CD8-positive, alpha-beta T cell (primary cell): ENCODE measurements at places on chromosomes 12 and 14.

DNA sequence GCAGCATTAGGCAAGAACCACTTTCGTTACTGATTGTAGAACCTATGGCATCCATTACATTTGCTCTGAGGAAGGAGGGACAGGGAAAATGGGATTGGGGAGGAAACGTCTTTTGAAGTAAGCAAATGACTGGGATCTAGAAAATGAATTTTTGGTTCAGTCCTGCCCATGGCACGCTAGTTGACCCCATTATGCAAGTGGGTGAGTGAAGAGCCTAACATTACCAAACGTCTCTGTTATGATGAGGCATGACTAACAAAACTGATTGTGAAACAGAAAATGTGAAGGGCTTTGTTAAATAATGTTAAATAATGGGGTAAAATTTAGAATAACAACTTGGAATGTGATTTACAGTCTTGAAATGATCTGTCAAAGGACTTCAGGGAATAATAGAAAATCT lies 38.9 kb downstream of the CPSF2 start:
- no peak for DNase-seq

GRCh38 chr12:117404940-117405339 lies 43.5 kb upstream of the NOS1 start:
- no peak for DNase-seq

GRCh38 chr12:107895966-107896365 lies 121.5 kb downstream of the ASCL4 start:
- no peak for DNase-seq

GRCh38 chr12:94460616-94460959 lies 921 bp upstream of the CEP83 start:
- no peak for DNase-seq

DNA sequence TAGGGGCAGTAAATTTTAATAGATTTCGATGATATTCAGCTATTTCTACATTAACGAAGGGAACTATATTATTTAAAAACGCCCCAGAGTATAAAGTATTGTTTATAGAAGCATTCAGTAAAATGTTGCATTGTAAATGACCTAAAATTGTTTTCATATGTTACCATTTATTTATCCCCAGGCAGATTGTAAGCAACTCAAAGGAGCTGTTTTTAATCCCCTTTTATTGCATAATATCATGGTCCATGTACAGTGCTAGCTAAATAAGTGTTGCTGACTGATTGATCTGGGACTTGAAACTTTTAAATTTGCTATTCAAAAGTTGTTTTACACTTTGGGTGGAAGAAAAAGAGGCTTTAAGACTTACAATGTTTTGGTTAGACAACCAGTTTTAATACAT lies 199.0 kb upstream of the SLC38A2 start:
- DNase-seq, result no peak

DNA sequence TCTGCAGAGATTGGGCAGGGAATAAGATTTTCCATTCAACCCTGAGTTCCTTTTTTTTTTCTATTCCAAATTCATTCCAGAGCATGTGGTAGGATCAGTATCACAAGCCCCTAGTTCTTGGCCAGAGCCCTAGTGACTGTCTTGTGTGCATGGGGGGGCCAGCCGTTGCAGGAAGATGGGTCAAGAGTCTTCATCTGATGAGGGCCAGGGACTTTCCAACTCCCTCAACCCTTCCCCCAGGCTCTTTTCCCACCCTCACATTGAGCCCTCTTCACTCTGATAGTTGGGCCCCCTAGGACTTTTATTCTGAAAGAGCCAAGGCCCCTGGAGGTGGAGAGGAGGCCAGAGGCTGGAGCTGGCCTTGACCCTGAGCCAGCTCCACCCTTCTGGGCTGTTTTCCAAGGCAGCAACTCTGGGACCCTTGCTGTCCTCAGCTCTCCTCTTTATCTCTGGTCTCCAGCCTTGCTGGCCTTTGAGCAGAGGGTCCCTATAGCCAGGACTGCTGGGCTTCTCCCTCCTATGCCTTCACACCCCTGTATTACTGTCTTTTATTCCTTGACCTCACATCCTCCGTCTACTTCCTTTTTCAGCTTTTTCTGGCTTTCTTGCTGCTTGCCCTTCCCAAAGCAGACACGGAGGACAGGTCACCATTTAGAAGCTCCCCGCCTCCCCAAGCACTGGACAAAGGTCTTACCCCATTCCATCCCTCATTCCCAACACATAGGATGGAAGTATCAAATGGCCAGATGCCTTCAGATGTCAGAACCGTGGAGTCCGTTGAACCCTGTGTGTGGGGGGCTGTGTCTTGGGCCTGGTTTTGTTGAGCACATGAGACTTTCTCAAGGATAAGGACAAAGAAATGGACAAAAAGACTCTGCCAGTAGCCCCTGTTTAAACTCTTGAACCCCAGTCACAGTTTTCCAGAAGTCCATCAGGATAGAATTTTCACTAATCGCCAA lies 5.6 kb downstream of the RBP5 start:
- no peak for DNase-seq

DNA sequence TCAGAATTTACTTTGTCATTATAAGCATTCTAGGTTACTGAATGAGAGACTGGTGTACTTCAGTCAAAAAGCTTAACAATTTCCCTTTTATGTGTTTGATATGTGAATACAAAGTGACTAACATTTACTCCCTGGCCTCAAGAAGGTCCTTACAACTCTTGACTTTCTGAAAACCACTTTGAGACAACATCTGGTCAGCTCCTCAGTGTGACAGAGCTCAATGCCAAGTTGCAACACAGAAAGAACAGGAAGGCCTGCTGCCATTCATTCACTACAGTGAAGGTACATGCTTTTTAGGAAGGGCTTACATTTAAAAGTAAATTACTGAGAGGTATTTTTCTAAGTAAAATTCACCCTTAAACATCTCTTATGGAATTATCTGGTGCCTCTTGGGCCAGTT lies 2.3 kb upstream of the NAA30 start:
- no peak for DNase-seq

- peak; percentile 55 for DNase-seq
Observed at GRCh38 chr12:92928421-92928961, 604 bp downstream of the EEA1 start.

DNA sequence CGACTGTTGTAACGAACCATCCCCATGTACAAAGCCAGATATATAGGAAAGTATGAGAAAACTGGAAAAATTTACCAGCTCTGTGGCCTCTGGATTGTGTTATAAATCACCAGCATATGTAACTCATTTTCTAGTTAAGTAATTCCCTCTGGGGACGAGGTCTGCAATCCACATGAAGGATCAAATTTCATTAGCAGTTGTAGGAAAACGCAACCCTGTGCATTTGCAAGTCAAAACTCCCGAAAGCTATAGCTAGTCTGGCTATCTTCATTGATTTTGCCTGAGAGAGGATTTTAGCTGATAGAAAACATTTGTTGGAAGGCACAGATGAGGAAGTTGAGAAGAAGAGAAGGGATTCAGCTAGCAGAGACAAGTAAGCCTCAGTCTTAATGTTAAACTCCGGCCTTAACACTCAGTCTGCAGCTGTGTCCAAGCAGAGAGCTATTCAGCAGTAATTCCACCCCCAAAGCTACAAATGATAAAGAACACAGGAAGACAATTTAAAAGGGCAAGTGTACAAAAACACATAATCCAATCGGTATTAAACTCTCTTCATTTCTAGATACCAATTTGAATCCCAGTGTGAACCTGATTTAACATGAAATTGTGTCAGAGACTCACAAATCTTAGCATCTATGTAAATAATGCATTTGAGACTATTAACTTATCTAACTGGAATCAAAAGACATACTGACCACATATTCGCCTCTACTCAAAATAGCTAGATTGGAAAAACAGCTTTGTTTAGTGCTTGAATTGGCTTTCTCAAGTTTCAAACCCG lies 54.2 kb upstream of the CERS5 start:
- DNase-seq, result no peak

GRCh38 chr14:56608689-56609088 lies 29.1 kb downstream of the TMEM260 start:
- DNase-seq, result no peak

DNA sequence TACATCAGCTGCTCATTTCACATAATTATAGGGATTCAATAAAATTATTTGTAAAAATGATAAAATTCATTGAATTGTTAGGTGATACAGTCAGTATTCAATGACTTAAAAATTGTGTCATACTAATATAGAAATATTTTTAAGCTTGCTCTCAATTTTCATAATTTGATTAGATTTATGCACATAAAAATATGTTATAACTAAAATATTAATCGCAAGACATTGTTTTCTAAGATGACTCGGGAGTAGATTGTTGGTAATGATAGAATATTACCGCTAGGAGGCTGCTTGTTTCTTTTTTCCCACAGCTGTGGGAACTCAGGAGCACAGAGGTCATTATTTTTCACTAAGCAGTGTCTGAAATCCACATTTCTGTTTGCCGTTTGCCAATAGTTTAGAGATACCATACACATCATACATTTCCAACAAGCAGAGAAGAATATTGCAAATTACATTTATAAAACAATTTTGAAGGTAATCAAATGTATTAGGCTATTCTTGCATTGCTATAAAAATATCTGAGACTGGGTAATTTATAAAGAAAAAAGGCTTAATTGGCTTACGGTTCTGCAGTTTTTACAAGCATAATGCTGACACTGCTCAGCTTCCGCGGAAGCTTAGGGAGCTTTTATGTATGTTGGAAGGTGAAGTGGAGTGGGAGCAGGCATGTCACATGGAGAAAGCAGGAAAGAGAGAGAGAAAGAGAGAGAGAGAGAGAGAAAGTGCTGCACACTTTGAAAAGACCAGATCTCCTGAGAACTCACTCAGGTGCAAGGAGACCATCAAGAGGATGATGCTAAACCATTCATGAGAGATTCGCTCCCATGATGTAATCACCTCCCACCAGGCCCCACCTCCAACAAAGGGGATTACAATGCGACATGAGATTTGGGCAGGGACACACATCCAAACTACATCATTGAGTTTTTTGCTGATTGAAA lies 9.2 kb downstream of the CD69 start:
- DNase-seq, result peak; percentile 35

DNA sequence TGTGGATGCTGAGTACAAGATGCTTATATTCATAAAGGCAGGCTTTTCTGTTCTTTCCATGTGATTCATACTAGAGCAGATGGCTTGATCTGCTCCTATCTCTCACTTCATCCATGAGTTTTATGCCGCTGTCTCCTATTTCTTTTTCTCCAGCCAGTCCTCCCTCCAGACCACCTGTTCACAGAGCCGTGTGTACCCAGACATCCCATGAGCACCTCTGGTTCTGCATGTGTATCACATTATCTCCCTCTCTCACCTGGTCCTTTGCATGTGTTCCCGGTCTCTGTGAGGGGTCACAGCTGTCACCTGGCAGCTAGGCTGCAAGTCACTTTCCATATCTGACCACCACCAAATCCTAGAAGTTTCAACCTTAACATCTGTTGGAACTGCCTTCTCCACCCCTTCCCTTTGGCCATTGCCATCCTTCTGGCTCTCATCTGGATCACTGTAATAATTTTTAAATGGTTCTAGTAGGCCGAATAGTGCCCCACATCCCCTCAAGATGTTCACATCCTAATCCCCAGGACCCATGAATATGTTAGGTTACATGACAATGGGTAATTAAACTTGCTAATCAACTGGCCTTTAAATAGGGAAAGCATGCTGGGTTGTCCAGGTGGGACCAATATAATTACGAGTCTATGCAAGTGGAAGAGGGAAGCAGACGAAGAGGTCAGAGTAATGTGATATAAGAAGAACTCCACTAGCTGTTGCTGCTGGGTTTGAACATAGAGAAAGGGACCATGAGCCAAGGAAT lies 168.1 kb downstream of the SNAPC1 start:
- DNase-seq, result no peak

DNA sequence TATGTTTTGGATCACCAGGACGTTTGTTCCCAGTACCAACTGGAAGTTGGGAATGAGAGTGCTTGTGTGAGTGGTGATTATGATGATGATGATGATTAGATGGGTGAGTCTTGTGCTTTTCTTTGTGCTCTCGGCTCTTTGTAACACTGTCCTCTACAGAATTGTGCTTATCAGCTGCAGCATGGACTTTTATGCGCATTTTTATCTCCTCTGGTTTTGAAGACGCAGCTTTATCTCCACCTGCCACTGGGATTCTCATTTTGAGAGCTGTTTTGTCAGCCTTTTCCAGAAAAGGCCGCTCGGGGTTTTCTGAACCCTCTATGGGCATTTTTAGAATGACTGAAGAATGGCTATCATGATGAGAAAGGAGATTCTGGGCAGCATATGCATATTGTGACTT lies 11.5 kb upstream of the KANSL2 start:
- DNase-seq, result no peak

GRCh38 chr12:32860192-32860591 lies 36.4 kb downstream of the PKP2 start:
- no peak for DNase-seq

DNA sequence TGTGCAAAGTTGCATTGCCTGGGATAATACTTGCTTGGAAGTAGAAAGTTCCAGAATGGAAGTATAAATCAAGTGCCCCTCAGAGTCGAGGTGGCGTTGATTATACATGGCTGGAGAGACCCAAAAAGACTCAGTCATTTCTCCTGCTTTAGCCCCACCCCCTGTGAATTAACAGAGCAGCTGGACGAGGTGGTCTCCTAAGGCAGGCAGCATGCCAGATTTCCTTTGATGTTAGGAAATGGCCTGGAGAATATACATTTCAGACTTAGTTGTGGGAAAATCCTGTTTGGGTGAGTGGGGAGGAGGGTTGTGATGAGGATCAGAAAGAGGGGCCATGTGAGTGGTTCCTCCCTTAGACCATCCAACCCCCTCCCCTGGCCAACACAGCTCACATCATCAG lies 406.1 kb upstream of the TMPO start:
- DNase-seq, result no peak

DNA sequence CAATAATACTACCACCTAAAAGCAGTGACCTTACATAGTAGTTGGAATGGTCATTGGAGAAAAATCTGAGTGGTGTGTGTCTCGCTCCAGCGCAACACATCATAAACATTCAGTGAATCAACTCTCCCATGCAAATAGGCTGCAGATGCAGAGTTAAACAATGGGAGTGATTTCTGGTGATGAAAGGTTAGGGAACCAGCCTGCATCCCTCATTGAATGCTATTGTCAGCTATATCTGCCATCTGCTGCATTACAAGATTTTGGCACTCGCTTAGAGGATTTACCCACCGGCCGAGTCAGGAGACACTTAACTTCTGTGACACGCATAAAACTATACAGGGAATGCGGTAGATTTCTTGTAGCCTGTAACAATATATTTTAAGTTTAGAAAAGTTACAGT lies 900.9 kb downstream of the FLRT2 start:
- DNase-seq, result no peak

GRCh38 chr14:90426663-90427062 lies 29.8 kb downstream of the CALM1 start:
- DNase-seq, result no peak

GRCh38 chr12:92779902-92780301 lies 77.1 kb downstream of the PLEKHG7 start:
- DNase-seq, result no peak

DNA sequence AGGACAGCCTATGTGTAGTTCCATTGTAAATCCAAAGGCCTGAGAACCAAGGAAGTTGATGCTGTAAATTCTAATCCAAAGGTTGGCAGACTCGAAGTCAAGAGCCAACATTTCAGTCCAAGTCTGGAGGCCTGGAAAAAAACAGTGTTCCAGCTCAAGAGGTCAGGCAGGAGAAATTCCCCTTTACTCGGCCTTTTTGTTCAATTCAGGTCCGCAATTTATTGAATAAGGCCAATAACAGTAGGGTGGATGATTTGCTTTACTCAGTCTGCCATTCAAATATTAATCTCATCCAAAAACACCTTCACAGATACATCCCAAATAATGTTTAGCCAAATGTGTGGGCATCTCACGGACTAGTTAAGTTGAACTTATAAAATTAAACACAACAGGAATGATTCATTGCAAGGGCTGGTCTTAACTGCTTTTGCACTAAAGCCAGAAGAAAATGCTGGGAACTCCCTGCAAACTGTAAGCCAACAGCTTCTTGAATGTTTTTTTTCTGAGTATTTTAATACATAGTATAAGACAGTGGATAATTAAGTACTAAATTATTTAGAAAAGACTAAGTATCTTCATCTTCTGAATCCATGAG lies 197.4 kb upstream of the GARIN6 start:
- DNase-seq, result no peak
